DMS 273 treated with DMSO at 0.1 percent for 48 hours (cell line): ENCODE measurements at places on chromosomes 1 and 21.

- DNase-seq: no peak
Observed at GRCh38 chr1:210239349-210240111, 6.9 kb downstream of the SERTAD4 start.

DNA sequence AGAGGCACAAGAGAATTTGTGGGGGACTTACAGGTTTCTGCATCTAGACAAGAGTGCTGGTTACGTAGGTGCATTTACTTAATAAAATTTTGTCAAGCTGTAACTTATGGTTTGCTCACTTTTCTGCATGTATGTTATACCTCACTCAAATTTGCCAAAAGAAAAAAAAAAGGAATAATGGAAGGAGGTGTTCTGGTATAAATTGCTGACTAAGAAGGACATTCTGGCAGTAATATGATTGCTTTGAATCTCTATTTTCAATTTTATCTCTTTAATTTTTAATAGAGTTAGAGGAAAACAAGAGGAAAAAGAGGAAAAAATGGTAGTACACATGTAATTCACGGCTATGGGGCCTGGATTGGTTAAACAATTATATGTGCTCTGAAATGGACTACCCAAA lies 119.5 kb downstream of the DUSP10 start:
- no peak for DNase-seq

DNA sequence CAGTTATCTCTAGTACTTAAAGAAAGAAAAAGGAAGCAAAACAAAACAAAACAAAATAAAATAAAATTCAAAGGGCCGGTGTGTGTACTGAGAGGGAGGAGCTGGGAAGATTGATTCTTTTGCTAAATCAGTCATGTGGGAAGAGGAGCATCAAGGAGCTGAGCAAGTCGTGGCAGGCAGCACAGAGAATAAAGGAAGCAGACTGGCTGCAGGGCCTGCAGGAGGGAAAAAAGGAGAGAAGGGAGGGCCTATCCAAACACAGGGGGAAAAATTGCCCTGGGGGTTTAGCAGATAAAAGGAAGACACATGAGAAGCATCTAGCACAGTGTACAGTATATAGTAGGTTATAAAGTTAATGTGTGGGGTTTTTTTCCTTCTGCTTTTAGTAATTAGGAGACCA lies 27.6 kb downstream of the AGO4 start:
- DNase-seq: no peak

GRCh38 chr1:42730988-42731387 lies 9.0 kb downstream of the CLDN19 start:
- DNase-seq: no peak

DNA sequence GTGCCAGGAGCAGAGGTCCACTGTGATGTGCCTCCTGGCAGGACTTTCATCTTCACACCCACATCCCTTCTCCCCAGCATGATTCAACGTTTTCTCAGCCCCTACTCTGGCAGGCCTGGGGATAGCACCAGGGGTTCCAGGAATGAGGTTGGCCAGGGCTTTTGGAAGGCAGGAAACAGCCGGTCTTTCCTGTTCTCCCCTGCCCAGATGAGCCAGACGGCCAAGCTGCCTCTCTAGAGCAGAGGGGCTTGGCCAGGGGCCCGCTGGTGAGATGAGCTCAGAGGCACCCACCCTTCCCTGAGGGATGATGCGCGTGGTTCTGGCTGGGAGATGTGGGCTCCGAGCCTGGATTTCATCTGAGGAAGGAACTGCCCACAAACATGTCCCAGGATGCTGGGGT lies 4.3 kb upstream of the MFAP2 start:
- no peak for DNase-seq
